CD4-positive, alpha-beta T cell treated with Interleukin-15 for 1 hour (primary cell): ENCODE measurements at places on chromosomes 5 and 9.

DNA sequence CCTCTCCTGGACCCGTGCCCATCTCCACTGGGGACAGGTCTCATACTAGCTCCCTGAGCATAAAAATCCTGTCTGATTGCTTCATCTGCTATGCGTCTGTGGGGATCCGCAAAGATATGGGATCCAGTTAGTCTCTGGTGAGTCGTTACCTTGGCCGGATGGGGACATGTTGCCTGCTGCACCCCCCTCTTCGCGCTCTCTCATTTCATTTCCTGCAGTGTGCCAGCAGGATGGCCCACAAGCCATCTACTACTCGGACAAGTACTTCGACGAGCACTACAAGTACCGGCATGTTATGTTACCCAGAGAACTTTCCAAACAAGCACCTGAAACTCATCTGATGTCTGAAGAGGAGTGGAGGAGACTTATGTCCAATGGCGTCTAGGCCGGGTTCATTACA lies 17.0 kb upstream of the CEP78 start:
- no peak for DNase-seq

- no peak for DNase-seq
Observed at GRCh38 chr5:932151-932627, 39.5 kb downstream of the TRIP13 start.

DNA sequence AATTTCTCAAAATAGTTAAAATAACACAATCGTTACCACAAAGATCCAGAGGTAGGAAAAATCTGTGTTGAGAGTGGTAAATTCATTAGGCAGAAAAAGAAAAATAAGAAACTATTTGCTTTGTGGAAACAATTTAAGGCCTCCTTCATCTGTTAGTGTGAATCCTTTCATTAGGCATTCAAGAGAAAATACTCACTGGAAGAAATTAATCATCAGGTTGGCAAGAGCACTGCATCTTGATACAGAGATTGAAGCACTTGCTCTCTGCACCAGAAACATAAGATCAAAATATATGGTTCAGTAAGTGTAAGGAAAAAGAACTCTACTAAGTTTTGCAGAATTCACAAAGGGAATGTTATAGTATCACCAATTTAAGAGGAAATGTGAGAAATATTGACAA lies 44.4 kb downstream of the TTC39B start:
- no peak for DNase-seq

DNA sequence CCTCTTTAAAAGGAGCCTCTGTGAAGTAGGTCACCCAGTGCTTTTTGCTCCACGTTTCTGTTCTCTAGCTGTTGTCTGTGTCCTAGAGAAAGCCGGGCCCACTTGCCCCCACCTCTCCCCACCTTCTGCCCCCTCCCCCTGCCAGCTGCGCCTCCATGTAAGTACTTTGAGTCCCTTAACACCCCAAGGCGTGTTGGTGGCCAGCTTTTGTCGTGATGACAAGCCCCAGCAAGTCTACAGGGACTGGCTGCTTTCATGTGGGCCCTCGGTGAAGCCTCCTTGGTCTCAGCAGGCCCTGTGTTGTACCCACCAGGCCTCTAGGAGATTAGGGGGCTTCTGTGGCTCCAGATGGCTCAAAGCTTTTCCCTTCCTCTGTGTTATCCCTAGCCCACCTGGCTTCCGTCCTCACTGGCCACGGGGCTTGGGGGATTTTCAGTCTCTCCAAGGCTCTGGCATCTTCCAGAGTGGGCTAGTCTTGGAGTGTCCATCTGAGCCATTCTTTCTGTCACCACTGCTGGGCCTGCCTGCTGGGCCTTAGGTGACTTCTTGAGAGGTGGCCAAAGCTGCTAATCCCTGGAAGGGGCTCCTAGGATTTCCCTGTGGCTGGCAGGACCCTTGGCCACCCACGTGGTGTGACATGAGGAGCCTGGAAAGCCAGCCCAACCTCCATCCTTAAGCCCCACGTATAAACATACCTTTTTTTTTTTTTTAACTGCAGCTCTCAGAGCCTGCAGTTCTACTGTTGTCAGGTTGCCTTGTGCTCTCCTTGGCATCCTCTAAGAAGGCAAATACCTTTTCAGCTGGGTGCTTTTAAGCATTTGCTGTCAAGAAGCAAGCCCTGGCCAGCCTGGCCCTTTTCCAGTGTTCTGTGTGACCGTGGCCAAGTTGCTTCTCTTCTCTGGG lies 1.1 kb upstream of the NDST1 start:
- no peak for DNase-seq

- DNase-seq = no peak
Observed at GRCh38 chr5:115735108-115735998, 81.1 kb downstream of the CDO1 start.

DNA sequence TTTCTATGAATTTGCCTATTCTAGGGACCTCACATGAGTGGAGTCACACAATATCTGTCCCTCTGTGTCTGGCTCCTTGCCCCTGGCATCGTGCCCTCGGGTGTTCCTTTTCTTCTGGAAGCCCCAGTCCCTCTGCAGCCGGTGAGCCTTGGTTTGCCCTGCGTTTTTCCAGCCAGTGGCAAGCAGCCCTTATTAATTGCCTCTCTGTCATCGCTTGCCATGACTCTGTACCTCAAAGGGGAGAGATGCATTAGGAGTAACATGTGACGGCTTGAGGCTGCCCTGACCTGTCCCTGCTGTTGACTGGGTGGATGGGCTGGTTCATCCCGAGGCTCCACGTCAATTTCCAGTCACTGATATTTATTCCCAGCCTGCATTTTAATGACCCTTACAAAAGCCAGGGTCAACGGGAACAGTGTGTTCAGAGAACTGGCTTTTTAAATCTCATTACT lies 87.3 kb downstream of the CFAP90 start:
- no peak for DNase-seq

- no peak for DNase-seq
Observed at GRCh38 chr9:23849379-23850035, 23.5 kb upstream of the ELAVL2 start.

DNA sequence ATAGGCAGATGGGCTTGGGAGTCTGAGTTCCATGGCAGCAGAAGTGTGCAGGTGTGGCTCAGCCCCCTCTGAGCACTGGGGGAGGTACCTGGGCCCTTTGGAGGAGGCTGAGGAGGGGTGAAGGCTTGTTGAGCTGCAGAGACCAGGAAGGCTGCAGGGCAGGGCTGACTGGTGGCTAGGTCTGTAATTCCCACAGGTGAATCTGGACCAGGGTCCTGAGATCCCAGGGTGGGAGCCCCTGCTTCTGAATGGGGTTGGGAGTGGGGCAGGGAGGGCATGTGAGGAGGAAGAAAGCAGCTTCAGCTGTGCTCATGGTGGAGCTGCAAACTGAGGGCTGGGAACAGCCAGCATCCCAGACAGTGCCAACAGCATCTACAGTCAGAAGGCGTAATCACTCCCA lies 111.1 kb downstream of the CACNA1B start:
- DNase-seq = no peak

GRCh38 chr5:123000731-123001130 lies 35.8 kb downstream of the PPIC start:
- DNase-seq = no peak

- DNase-seq = no peak
Observed at GRCh38 chr9:98199388-98200033, 7.1 kb upstream of the CORO2A start.

DNA sequence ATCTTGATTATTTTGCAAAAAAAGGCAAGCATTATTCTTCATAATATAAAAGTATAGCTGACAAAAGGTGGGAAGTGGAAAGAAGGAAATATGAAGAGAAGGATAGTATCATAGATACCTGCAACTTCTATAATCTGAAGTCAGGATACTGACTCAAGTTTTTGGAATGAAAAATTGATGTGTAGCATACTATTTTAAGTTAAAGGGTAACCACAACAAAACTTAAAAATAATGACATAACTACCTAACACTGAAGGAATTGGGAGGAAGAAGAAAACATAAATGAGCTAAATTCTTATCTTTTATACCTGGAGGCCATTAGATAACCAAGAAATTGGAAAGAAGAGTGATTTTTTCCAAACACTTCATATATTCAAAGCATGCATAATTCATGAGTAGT lies 51.8 kb upstream of the TLE1 start:
- DNase-seq = no peak

- DNase-seq = no peak
Observed at GRCh38 chr9:3863111-3863528, 337.3 kb upstream of the RFX3 start.
